ENCODE measurements at places on chromosomes 13 and 19.
A peak's percentile ranks its signal among the peaks of the same experiment; 100 is the strongest.

DNA sequence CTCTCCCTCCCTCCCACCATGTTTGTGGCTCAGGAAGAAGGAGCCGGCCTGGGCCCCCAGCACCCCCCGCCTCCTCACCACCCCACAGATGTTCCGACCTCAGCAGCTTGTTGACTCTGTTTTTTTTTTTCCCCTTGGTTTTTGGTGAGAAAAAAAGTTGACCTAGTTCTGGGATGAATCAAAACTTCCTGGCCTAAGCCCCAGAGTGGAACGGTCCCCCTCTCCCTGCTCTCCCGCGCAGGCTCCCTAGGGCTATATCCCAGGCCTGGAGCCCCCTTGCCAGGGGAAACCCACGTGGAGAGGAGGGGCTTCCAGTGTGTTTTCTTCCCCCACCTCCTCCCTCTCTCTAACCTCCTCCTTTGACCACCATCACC lies 4.0 kb downstream of the COL5A3 start:
- DNase-seq, result peak; percentile 13

DNA sequence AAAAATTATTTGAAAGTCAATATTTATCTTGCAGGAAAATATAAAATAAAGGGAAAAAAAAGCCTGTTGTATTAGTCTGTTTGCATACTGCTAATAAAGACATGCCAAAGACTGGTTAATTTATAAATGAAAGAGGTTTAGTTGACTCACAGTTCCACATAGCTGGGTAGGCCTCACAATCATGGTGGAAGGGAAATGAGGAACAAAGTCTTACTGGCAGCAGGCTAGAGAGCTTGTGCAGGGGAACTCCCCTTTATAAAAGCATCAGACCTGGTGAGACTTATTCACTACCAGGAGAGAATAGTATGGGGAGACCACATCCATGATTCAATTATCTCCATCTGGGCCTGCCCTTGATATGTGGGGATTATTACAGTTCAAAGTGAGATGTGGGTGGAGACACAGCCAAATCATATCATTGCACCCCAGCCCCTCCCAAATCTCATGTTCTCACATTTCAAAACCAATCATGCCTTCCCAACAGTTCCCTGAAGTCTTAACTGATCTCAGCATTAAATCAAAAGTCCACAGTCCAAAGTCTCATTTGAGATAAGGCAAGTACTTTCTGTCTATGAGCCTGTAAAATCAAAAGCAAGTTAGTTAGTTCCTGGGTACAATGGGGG lies 1416.5 kb upstream of the SPRY2 start:
- no peak for DNase-seq

- DNase-seq, result no peak
Measured at GRCh38 chr13:63436325-63436668, 2020.6 kb upstream of the PCDH20 start.

DNA sequence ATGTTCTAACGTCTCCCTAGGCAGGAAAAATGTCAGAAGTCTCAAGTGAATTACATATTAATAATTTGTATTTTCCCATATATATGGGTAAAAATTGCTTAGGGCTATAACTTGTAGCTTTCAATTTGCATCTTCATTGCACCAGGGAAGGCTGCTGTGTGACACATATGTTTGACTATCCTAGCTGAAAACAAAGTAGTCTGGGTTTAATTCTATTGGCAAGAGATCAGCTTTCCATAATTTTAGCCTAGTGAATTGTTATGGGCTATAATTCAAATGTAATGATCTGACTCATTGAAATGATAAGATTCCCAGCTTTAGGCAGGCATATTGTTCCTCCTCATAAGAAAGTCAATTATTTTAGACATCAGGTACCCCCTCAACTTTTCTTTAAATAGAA lies 553.1 kb downstream of the DCT start:
- DNase-seq, result no peak

DNA sequence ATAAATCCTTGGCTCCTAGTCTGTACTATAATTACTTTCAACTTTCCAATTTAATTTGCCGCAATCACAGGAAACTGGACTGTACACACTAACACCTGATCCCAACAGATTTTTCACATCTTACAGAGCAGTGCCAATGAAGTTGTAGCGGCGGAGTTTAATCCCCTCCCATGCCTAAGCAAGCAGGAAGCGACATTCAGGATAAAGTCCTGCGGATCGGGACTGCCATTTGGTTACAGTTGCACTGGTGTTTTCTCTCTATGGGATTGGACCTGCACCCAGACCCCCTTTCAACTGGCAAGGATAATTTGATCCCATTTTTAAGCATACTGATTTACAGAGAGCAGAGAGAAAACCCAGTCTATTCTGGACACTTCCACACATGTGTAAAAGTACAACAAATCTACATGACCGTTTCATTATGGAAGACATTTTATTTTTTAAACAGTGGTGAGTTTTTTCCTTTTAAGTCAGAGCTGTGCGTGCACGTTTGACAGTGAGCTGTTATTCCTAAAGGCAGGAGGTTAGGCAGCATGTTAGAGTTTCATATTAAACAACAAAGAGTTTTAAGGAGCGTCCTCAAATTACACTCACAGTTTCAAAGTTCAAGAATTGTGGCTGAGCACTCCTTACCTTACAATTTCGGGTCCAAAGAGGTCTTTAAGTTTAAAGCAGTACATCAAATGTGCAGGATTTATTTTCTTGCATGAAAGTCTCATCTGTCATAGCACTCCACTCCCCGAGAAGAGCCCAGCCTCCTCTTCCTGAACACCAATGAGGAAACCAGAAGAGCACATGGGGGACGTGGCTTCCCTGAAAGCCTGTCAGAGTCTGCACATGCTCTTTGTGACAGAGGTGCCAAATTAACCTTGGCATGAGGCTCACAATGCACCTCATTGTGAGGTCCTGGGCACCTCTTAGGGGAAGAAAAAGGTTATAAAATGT lies 141.6 kb upstream of the RFC3 start:
- DNase-seq, result peak; percentile 22

Data from stimulated activated CD4-positive, alpha-beta T cell treated with anti-CD3 and anti-CD28 coated beads, Interleukin-2, amount 100 ng/mL, for 24 hours (primary cell).